ENCODE measurements at places on chromosomes 7 and 10. TPM values are rescaled to one million over a fixed set of nuclear protein-coding genes. Genes with fewer than 3 reads are reported as not detected.

Gene HABP2
- total RNA-seq: not detected

Gene SEM1
- total RNA-seq: 219 TPM

Gene PIK3AP1
- total RNA-seq: 4.2 TPM

Gene GLI3
- 2.6 TPM for total RNA-seq

- DNase-seq: no peak
Measured at GRCh38 chr10:18209241-18209640, 69.0 kb downstream of the CACNB2 start.

Gene JAZF1
- 1.3 TPM for total RNA-seq

GRCh38 chr10:88896994-88897853, 17.2 kb downstream of the STAMBPL1 start:
- no peak for DNase-seq

Gene AKR1D1
- total RNA-seq: not detected

- DNase-seq: no peak
Measured at GRCh38 chr10:98138031-98138430, 3.6 kb downstream of the R3HCC1L start.

Gene STOX1
- 1.2 TPM for total RNA-seq

Gene OR2A5
- not detected for total RNA-seq

Measured in epithelial cell of proximal tubule (primary cell).